Fibroblast of mammary gland (primary cell): ENCODE measurements at places on chromosomes 11 and 22.

GRCh38 chr22:19932367-19933206 lies 9.0 kb upstream of the COMT start:
- no peak for DNase-seq

GRCh38 chr22:49132009-49132408 lies 695.7 kb downstream of the BRD1 start:
- DNase-seq: no peak

DNA sequence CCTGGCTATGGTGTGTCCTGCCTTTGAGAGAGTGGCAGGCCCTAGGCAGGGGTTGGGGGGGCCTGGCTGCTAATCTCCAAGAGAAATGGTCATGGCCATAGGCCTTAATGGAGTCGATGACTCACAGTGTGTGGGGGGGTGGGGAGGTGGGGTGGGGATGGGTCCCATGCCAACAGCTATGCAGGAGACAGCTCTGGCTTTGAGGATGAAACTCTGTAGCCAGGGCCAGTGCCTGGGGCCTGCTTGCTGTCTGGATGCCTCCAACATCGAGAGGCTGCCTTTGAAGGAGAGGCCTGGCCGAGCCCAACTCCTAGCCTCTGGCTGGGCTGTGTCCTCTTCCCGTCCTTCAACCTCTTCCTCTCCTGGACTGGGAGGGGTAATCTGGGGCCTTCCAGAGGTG lies 23.9 kb upstream of the TSPAN18 start:
- DNase-seq: no peak

DNA sequence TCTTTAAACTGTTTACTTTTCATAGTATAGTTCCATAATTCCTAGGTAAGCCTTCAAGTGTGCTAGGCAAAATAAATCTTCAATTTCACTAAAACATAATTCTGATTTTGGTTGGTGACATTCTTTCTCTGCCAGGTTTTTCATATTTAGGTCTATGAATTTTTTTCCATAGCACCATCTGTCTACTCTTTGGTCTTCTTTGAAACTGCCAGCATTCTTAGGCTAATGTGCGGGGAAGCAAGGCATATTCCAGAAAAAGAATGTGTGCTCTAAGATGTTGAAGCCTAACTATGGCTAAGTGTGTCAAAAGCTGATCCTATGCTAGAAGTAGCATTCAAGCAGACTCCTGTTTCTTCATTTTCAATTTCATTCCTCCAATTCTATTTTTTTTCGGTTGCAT lies 213.9 kb upstream of the C11orf87 start:
- no peak for DNase-seq

DNA sequence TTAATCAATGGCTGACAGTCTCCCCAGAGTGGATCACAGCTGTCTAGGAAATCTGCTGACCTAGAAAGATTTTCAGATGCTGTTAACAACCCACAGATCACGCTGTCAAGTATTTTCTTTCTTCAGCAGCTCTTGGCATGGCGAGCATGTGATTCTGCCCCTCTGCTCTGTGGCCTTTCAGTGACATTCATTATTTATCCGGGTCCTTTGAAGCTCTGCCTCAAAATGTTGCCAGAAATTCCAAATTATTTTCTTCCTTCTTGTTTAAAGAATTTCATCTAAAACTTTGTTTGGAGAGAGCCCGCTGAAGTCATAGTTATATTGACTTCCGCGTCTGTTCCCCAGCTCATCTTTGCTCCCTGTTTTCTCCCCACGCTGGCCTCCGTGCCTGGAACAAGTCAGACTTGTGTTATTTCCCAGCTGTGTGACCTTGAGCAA lies 134.1 kb downstream of the COMMD9 start:
- no peak for DNase-seq

- DNase-seq: no peak
Observed at GRCh38 chr11:128042290-128042751, 545.0 kb downstream of the ETS1 start.

DNA sequence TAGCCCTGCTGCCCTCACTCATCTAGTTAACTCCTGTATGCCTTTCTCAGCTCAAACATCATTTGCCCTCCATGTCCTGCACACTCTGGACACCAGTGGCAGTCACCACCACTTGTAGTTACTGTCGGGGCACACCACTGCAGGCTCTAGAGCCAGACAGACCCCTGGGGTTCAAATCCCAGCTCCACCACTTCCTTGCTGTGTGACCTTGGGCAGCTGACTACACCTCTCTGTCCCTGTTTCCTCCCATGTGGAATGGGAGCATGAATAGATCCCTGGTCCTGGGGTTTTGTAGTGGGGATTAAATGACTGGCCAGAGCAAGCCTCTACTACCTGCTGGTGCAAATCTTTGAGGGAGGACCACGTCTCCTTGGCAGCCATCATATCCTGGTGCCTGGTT lies 7.8 kb upstream of the IFT27 start:
- DNase-seq: no peak

- DNase-seq: no peak
Observed at GRCh38 chr11:26708736-26709456, 13.0 kb downstream of the SLC5A12 start.

DNA sequence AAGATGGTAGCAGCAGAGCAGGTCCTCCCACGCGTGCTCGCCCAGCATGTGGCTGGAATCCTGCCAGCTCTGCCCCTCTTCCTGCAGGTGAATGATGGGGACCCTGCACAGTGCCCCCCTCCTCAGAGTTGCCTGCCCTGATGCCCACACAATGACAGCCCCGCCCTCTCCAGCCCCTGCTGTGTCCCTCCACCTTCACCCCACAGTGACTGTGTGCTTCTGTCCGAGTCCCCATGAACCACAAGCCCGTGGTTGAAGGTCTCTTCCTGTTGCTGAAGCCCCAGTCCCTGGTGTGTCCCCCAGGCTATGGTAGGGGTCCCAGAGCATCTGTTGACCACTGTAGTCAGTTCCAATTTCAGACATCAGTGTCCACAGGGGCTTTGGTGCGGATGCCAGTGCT lies 71.0 kb downstream of the BRD1 start:
- no peak for DNase-seq
